ENCODE measurements at places on chromosomes 3 and 15.

GRCh38 chr15:96093063-96093462 lies 237.4 kb upstream of the NR2F2 start:
- DNase-seq: no peak

DNA sequence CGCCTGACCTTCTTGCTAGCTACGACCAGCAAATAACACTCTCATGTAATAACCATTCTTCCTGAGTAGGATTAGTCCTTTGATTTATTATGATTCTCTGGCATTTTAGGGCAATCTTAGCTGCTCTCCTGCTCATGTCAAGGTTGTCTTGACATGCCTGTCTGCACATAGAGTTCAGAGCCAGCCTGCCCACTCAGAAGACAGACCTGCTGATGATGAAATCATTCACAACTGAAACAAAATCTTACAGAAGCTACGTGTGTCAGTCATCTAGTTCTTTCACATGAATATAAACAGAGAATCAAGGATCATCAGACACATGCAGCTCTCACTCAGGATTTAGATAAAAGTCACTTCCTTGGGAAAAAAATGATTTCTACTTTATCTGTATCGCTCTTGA lies 173.6 kb upstream of the LYSMD4 start:
- DNase-seq: no peak

DNA sequence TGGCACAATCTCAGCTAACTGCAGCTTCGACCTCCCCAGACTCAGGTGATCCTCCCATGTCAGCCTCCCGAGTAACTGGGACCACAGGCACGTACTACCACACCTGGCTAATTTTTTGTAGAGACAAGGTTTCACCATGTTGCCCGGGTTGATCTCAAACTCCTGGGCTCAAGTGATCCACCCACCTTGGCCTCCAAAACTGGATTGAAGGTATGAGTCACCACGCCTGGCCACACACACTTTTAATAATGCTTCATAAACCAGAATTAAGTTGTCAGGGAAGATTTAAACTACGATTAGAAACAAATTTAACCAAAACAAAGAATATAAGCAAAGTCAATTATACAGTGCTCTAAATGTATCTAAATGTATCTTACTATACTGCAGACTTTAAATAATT lies 87.5 kb downstream of the LRRFIP2 start:
- no peak for DNase-seq

- DNase-seq: no peak
Measured at GRCh38 chr3:12472000-12472610, 12.2 kb upstream of the TSEN2 start.

GRCh38 chr3:128549283-128550112 lies 56.5 kb upstream of the GATA2 start:
- DNase-seq: no peak

DNA sequence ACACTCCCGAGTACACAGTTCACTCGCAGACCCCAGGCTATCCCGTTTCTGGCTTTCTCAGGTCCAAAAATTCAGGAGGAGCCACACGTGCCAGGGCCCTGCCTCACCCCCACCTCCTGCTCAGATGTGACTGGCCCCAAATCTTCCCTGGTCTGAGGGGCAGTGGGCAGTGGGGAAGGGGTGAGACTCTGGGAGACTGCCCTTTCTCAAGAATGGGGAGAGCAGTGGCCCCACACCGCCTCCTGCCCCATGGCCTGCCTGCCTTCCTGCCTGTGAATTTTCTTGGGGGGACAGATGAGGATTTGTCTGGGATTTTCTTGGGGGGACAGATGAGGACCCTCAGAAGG lies 174.6 kb downstream of the MEGF11 start:
- no peak for DNase-seq

DNA sequence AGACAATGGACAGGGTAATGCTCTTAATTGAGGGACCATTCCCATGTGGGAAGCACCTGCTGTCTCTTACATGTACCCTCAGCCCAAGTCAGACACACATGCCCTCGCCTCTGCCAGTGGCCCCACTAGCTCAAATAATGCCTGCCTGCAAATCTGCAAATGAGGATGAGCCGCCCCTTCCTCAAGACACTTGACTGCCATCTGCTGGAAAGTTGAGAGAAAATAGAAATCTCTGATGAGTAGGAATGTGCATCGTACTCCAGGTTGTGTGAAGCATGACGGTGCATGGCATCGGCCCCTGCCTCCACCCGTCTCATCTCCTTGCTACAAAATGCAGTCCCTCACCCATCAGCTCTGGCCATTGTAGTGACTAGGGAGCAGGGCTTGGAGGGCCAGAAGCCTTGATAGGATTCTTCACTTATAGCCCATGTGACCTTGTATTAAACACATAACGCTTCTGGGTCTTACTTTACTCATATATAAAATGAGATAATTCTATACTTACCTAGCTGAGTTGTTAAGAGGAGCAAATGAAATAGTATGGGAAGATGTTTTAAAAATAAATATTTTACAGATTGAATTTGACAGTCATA lies 6.3 kb upstream of the SCN5A start:
- no peak for DNase-seq

DNA sequence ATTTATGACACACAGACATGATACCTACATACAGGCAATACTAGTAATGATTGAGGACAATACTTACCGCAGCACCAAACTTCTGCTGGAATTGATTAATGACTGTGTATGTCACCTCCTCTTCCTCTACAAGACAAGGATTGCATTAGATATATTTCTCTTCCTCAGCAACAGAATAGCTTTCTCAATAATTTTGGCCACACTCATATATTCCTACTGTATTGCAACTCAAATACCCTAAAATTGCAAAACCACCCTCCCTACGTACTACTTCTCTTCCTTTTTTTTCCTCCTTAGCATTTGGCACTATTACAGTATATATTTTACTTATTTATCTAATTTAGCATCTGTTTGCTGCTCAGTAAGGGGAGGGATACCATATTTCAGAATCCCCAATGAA lies 14.8 kb downstream of the EXD1 start:
- DNase-seq: no peak

DNA sequence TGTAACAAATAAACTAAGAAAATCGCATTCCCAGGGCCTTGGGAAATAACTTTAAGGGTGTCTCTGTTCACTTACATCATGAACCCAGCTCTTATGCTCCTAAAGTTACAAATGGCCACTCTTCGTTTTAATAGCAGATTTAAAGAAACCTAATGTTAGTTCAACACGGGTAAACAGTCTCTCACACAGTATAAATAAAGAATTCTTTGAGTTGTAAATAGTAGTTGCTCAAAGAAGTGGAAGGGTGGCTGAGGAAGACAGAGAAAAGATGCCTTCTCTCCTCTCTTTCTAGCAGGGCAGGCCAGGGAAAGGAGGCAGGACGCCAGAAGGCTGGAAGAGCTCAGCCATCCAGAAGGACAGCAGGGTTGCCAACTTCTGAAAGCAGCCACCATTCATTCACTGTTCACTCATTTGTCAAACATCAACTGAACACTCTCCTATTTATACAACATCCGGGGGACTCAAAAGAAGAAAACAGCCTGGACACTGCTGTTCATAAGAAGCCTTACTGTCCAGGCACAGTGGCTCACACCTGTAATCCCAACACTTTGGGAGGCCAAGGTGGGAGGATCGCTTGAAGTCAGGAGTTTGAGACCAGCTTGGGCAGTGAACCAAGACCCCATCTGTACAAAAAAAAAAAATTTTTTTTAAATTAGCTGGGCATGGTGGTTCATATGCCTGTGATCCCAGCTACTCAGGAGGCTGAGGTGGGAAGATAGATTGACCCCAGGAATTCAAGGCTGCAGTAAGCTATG lies 47.3 kb downstream of the WWTR1 start:
- no peak for DNase-seq
